ENCODE measurements at places on chromosomes 3 and 15. TPM values are rescaled to one million over a fixed set of nuclear protein-coding genes. Genes with fewer than 3 reads are reported as not detected.

DNA sequence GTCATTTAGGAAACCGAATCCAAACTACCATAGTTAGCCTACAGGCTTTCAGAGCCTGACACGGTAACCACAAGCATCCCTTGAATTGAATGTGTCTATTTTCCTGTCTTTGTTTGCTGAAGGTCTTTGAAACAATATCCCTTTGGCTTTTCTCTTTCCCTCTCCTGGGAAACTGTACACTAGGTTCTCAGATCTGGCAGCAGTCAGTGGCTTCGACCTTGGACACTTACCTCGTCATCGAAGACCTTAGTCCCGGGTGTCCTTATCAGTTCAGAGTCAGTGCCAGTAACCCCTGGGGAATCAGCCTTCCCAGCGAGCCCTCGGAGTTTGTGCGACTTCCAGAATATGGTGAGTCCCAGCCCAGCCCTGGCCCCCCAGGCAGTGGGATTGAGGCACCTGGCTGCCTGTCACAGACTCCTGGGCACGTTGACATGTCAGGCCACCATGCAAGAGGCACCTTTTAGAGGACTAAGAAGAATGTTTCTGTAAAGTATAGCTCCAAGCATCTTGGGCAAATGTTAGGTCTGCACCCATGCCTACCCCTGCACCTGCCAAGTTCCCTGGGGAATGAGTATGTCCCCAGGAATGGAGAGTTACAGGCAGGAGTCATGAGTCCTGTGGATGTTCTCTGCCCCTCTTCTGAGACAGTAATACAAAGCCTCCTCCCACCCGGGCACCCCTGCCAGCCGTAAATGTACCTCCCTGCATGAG is 30.4 kb upstream of the UMPS start:
- peak; percentile 82 for DNase-seq

DNA sequence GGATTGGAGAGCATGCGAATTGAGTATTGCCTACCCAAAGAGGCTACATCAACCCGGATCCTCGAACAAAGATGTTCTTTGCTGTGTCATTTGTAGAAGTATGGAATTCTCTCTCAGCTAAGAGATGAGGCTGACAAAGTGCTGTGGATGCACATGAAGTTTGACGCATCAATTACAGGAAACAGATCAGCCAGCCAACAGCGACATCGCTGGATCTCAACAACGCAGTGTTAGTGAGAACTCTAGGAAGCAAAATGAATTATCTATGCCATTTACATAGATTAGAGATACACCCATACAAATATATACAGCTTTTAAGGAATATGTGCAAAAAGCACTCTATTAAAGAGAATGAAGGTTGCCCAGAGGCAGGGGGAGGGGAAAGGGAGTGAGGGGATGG is 160.6 kb upstream of the RGMA start:
- DNase-seq: no peak

GRCh38 chr15:59399465-59400102 is 26.9 kb upstream of the MYO1E start:
- no peak for DNase-seq

DNA sequence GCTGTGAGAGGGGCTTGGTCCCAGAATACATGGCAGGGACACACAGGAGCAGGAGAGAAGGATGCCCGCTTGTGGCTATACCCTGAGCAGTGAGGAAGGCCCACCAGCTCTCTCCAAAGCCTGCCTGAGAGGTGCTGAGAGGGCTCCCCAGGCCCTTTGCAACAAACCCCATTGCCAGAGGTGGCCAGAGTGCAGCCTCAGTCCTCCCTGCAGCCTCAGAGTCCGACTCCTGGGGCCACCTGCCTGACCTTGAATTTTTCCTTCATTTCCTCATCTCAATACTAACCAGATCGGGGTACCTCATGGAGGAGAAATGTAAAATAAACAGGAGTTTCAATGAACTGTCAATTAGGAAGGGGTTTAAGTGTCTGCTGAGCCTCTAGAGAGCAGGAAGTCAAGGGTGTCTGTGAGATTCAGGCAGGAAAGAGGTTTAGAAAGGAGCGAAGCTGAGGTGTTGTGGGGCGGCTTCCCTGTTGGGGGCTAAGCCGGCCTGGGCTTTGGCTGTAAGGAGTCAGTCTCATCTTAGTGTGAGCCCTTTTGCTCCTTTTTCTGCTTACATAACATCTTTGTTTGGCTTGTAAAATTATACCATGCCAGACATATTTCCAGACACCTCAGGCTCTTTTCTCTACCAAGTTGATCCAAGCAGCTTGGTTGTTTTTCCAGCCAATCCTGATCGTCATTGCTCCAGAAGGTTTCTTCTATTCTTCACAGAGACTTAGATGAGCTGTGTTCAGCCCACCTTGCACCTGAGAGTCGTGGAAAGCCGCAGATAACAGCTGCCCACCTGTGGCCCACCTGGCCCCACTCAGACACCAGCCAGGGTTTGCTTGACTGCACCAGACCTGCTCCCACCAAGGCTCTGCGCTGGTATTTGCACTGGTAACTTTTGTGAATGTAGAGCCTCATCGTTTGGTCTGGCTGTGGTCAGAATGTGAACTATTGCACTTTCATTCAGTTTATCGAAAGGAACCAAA is 36.7 kb downstream of the CMTM7 start:
- DNase-seq: no peak

DNA sequence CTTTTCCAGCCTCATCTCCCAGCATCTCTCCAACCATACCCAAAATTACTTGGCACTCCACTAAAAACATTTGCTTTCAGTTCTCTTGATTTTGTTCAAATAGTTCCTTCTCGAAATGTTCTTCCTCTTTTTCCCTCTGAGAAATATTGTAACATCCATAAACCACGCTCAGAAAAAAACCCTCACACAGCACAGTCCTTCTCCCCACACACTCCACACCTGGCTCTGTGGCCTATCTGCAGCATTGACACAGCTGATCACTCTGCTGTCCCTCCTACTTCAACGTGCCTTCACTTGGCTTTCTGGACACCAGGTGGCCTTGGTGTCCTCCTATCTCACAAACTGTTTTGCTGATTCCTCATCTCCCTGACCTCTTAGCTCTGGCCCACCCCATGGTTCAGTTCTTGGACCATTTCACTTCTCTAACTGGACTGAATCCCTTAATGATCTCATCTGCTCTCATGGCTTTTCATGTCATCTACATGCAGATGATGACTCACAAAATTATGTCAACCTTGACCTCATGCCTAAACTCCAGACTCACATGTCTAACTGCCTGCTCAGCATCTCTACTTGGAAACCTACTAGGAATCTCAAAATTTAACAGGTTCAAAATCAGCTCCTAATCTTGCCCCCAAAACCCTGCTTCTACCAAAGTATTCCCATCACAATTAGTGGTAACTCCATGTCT is 93.3 kb downstream of the TRIM42 start:
- DNase-seq: no peak

DNA sequence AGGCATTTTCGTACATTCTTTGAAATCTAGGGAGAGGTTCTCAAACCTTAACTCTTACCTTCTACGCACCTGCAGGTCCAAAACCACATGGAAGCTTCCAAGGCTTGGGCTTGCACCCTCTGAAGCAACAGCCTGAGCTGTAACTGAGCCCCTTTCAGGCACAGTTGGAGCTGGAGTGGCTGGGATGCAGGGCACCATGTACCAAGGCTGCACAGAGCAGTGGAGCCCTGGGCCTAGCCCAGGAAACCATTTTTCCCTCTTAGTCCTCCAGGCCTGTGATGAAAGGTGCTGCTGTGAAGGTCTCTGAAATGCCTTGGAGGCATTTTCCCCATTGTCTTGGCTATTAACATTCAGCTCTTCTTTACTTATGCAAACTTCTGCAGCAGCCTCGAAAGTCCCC is 66.9 kb upstream of the ZBED2 start:
- no peak for DNase-seq

- DNase-seq: no peak
Measured at GRCh38 chr3:58560771-58561311, 16.4 kb downstream of the FAM107A start.

DNA sequence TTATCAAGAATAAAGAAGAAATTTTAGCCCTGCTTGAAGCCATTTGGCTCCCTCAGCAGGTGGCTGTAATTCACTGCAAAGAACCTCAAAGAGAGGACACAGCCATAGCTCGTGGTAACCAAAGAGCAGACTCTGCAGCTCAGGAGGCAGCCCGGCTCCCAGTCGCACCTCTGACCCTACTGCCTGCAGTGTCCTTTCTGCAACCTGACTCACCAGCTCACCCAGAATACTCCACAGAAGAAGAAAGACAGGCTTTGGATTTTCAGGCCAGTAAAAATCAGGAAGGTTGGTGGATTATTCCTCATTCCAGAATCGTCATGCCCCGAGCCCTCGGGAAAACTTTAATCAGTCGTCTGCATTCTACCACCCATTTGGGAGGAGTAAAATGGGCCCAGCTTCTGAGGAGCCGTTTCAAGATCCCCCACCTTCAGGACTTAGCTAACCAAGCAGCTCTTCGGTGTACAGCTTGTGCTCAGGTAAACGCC is 38.6 kb downstream of the ZBTB11 start:
- DNase-seq: no peak

DNA sequence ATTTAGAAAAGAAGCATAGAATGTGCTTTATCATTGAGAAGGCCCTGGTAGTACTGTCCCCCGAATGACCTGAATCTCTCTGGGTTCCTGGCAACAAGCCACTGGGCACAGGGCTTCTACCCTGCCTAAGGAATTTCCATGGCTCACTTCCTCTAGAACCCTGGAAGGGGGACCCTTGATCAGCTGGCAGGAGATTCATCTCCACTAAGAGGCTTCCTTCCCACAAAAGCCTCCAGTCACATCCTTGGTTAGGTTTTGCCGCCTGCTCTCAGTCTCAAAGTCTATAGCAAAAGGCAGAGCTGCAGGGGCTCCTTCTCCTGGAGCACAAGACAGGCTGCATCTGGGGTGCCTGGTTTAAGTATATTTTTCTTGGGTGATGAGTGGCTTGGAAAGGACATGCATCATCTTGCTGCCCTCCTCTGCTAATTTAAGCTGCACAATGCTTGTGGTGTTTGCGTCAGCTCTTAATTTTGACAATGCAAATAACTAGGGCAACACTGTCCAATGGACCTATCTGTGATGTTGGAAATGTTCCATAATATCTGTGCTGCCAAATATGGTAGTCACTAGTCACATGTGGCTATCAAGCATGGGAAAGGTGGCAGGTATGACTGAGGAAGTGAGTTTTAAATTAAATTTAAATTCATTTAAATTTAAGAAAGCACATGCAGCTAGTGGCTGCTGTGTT is 33.4 kb upstream of the RARRES1 start:
- DNase-seq: no peak

DNA sequence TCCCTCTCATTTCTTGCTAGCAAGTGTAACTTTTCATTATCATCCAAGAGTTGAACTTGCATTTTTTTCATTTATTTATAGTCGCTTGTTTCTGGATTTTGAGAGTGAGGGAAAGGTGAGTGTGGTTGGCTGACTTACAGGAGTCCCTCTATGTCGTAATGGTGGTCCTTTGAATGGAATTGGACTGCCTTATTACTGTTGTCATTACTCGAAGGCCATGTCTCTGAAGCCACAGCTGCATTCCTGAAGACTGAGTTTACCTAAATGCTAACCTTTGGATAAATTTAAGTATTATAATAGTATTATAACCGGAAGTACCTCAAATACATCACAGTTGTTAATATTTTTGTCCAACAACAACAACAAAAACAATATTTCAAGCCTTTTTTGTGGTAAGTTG is 488.9 kb downstream of the GABRG3 start:
- no peak for DNase-seq

- no peak for DNase-seq
Measured at GRCh38 chr15:28913171-28913765, 27.5 kb downstream of the APBA2 start.

GRCh38 chr3:53215816-53216215 is 40.0 kb downstream of the TKT start:
- DNase-seq: no peak

GRCh38 chr15:31280831-31281216 is 45.8 kb upstream of the KLF13 start:
- DNase-seq: no peak

- no peak for DNase-seq
Measured at GRCh38 chr3:70740071-70740470, 427.6 kb upstream of the MDFIC2 start.

- DNase-seq: no peak
Measured at GRCh38 chr3:37050282-37050681, 57.0 kb downstream of the MLH1 start.

- DNase-seq: peak; percentile 73
Measured at GRCh38 chr3:133661454-133662277, at the start of gene TOPBP1. TSS of gene TOPBP1 (minus strand) at chr3:133661941. CDS start at chr3:133661127, 814 bp downstream.

- DNase-seq: no peak
Measured at GRCh38 chr3:81891055-81891895, 129.8 kb upstream of the GBE1 start.

GRCh38 chr3:57696801-57697321 is 4.0 kb upstream of the DENND6A start:
- DNase-seq: no peak

- DNase-seq: peak; percentile 62
Measured at GRCh38 chr3:197149-197827, 725 bp downstream of the CHL1 start.

DNA sequence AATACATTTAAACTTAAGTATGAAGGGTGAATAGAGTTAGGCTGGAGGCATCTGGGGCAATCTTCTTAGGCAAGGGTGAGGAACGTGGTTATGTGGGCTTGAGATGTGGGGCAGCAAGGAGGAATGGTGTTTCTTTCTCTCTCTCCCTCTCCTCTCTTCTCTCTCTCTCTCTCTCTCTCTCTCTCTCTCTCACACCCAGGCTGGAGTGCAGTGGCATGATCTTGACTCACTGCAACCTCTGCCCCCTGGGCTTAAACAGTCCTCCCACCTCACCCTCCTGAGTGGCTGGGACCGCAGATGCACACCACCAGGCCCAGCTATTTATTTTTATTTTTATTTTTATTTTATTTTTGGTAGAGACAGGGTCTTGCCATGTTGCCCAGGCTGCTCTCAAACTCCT is 4.0 kb upstream of the MGA start:
- DNase-seq: no peak

GRCh38 chr3:13492048-13492447 is 11.9 kb downstream of the HDAC11 start:
- DNase-seq: peak; percentile 33

GRCh38 chr3:31241533-31241932 is 291.2 kb upstream of the STT3B start:
- no peak for DNase-seq

GRCh38 chr15:37038716-37039106 is 61.6 kb downstream of the MEIS2 start:
- no peak for DNase-seq

GRCh38 chr15:58228718-58229117 is 90.5 kb downstream of the AQP9 start:
- DNase-seq: no peak

Gene MAGEF1
- polyA plus RNA-seq: 34.0 TPM

Gene TRIP4
- 11.7 TPM for polyA plus RNA-seq

Gene DNAH12
- 1.7 TPM for polyA plus RNA-seq

Gene STAB1
- 140 TPM for polyA plus RNA-seq

Gene SCG3
- polyA plus RNA-seq: 16.2 TPM

Gene FOXB1
- not detected for polyA plus RNA-seq

Gene CLSTN2
- 0.99 TPM for polyA plus RNA-seq

Gene GPR156
- polyA plus RNA-seq: 0.05 TPM

Gene TGM5
- polyA plus RNA-seq: not detected

Gene PIERCE2
- 4.5 TPM for polyA plus RNA-seq

Gene SLC28A2
- not detected for polyA plus RNA-seq

Gene CCNDBP1
- polyA plus RNA-seq: 20.1 TPM

Gene CILP
- 1.1 TPM for polyA plus RNA-seq

Gene LIPH
- polyA plus RNA-seq: 4.0 TPM

Gene SEMA3G
- polyA plus RNA-seq: 4.9 TPM

Gene LAMB2
- polyA plus RNA-seq: 438 TPM

Gene SOX14
- not detected for polyA plus RNA-seq

Measured in pancreas (tissue), 10 donors.